ENCODE measurements at places on chromosomes 1 and 21.

- no peak for DNase-seq
These were observed 860.8 kb downstream of the BRINP3 start for GRCh38 chr1:189616893-189617292.

GRCh38 chr21:45114072-45114471 is 39.7 kb downstream of the ADARB1 start:
- DNase-seq: no peak

GRCh38 chr1:224707843-224708725 is 92.0 kb downstream of the CNIH3 start:
- DNase-seq: no peak

- DNase-seq: no peak
These were observed 189.1 kb upstream of the POU3F1 start for GRCh38 chr1:38235705-38236104.

- peak; percentile 31 for DNase-seq
These were observed 30.8 kb downstream of the GORAB start for GRCh38 chr1:170562646-170563338.

- no peak for DNase-seq
These were observed 10.0 kb downstream of the ADAMTS1 start for GRCh38 chr21:26835027-26835713.

DNA sequence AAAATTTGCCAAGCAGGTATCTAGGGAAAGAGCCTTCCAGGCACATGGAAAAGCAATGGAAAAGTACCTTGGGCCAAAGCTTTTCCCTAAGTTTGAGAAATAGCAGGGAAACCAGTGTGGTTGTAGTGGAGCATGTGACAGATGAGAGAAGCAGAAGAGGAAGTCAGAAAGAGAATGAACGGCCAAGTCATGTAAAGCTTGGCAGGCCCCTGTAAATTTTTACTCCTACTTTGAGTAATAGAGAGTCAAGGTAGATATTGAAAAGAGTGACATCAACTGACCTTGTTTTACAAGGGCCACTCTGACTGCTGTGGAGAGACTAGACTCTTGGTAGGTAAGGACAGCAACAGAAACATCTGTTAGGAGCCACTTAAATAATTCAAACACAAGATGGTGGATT is 180.9 kb upstream of the PRMT6 start:
- no peak for DNase-seq

DNA sequence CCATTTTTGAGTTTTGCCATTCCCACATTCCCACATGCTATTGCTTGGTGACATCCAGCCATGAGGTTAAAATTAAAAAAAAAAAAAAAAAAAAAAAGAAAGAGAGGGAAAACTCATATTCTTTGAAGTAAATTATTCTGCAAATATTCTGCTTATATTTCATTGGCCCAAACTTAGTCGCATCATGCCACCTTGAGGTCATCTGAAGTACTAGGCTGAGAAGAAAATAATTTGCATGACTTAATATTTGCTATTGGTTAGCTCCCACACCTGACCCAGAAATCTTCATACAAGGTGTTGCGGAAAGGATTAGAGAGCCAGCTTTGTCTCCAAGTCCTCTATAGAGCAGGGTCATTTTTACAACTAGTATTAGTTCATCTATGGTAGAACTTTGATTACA is 2206.0 kb downstream of the MRPL39 start:
- no peak for DNase-seq

- DNase-seq: no peak
These were observed 1.7 kb downstream of the KCNJ10 start for GRCh38 chr1:160068225-160068624.

DNA sequence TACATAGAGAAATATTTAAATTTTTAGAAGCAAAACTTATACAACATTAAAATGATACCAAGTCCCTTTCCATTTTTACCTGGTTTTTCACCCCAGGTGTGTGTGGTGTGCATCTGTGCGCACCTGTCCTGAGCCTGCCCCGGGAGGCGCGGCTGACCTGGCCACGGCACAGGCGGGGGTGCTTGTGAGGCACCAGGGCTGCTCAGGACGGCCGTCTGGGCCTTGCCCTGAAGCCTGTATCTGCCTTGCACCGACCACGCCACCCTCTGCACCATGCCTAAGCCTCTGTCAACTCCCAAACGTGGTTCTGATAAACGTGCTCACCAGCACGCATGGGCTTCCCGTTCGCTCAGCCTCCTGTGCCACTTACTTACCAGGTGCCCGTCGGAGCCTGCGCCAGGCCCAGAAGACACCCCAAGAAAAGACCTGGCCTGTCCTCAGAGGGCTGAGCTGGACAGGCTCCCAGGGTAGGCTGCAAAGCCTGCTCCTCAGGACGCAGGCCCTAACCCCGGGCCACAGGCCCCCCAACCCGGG is 20.9 kb downstream of the PANK4 start:
- no peak for DNase-seq

GRCh38 chr1:160618763-160619274 is 28.0 kb downstream of the SLAMF1 start:
- DNase-seq: peak; percentile 63

GRCh38 chr1:185495007-185495406 is 178.0 kb upstream of the IVNS1ABP start:
- no peak for DNase-seq

- no peak for DNase-seq
These were observed 3.9 kb upstream of the FAM78B start for GRCh38 chr1:166170726-166171125.

Data from CD4-positive, alpha-beta T cell treated with Interleukin-2 at 100 ng/mL for 4 hours (primary cell).